ENCODE measurements at places on chromosomes 4 and X. TPM values are rescaled to one million over a fixed set of nuclear protein-coding genes. Genes with fewer than 3 reads are reported as not detected.

Gene GABRG1
- total RNA-seq = not detected

Gene FAM50A
- total RNA-seq = 85.8 TPM

Gene NEUROG2
- not detected for total RNA-seq

Gene ADAMTS3
- 3.8 TPM for total RNA-seq

Gene NLGN4X
- 0.46 TPM for total RNA-seq

Gene IL2RG
- total RNA-seq = not detected

Gene FBXW7
- 45.1 TPM for total RNA-seq

Gene NPY2R
- total RNA-seq = 27.4 TPM

Gene USP17L22
- total RNA-seq = not detected

Gene ASMT
- total RNA-seq = 0.07 TPM

Gene MAB21L2
- 4.6 TPM for total RNA-seq

Gene GAGE2A
- not detected for total RNA-seq

Gene TMEM47
- total RNA-seq = 135 TPM

Gene MAGEC1
- not detected for total RNA-seq

Gene PHOX2B
- total RNA-seq = not detected

Gene ARMCX1
- 40.6 TPM for total RNA-seq

Gene FAM47E
- total RNA-seq = 0.59 TPM

Gene GJB1
- total RNA-seq = not detected

Gene FHDC1
- 0.20 TPM for total RNA-seq

Gene IGSF1
- total RNA-seq = 0.07 TPM

Gene DHRSX
- 24.8 TPM for total RNA-seq

Gene RBMX2
- 16.4 TPM for total RNA-seq

Gene SHISA3
- total RNA-seq = 12.9 TPM

Gene PI4K2B
- 22.8 TPM for total RNA-seq

Gene LUZP4
- not detected for total RNA-seq

Gene SCD5
- 19.9 TPM for total RNA-seq

Gene VSIG4
- total RNA-seq = not detected

Gene ITM2A
- 0.72 TPM for total RNA-seq

Gene KIAA1210
- not detected for total RNA-seq

Gene PLXNB3
- total RNA-seq = 15.2 TPM

Gene MND1
- 0.79 TPM for total RNA-seq

Gene SH3D19
- total RNA-seq = 20.3 TPM

Gene EGF
- 1.0 TPM for total RNA-seq

Gene H2BW2
- total RNA-seq = not detected

Gene ARX
- total RNA-seq = not detected

Gene SYP
- 0.59 TPM for total RNA-seq

Data from smooth muscle cell of the pulmonary artery (primary cell).